Thoracic aorta (tissue), 2 donors: ENCODE measurements at places on chromosomes 5 and 9.

DNA sequence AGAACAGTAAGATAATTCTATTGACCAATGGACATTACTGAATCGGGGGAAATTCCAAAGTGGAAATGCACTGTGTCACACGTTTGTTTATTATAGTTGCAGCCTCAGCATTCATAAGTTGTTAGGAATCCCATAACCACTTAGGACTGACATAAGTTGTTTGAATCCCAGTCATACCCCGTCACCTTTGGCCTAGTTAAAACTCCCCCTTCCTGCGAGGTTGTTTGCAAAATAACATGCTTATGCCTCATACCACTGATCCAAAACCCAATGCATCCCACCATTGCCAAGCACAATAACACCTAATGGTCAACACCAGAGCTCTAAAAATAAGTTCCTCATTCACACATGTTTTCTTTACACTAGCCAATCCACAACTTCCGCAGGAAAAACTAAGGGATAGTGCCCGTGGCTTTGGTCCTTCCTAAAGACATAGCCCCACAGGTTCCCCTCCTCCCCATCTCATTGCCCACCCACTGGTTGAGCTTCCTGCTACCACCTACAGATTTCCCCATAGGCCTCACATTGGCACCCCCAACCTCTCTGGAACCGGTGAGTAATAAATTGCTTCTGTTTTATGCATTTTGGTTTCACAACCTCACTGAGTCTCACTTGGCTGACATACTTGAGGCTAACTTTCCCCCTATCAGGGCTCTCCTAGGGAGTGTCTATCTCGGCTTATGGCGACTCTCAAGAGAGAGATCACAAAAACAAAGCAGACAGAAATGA, 42.3 kb upstream of the MUSK start:
- DNase-seq, result peak; percentile 10

DNA sequence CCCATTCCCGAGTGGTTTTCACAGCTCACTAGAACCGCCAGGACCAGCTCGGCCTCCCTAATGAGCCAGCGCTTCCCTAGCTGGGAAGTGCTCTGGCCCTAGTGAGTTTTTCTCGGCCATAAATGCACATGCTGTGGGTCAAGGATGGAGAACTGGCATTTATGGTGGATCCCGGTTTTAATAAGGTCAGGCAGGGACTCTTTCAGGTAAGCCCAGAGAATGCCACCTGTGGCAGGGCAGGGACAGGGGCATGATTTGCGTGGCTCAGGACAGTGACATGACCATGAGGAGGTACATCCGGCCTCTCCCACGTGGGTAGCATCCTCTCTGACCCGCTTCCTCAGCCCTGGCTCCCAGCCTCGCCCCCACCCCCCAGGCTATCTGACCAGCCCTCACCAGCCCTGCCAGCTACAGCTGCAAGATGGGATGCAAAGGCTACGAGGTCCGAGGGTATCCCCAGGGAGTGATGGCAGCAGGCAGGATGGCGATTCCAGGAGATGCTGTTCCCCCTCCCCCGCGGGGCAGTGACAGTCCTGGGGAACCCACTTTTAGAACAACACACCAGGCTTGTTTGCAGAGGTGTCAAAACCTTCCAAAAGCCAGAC, 60.3 kb upstream of the ADAMTS2 start:
- DNase-seq, result no peak

DNA sequence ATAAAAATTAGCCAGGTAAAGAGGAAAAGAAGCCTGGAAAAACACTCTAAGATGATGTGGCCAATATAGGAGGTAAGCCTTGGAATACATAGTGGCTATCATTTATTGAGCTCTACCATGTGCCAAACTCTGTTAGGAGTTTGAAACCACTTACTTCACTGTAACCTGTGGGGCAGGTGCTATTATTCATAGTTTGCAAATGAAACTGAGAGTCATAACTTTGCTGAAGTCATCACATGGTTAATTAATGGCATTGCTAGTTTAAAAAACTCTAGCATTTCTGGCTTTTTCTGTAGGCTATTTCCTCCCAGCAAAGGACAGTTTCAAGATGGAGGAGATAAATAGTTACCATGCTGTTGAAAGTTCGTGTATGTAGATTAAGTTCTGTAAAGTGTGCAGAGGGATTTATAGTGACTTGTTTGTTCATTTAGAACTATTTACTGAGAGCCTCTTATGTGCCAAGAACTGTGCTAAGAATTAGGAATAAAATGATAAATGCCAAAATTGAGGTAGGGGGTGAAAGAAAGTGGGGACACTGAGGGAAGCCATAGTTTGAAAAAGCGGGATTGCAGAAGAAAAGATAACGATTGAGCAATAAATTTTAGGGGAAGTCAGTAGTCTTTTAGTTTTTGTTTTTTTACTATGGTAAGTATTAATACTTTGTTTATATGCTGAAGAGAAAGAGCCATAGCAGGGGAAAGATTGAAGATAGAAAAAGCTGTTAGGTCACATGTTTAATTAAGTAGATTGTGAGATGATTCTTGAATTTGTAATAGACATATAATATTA, 57.2 kb downstream of the WDR70 start:
- DNase-seq, result no peak

DNA sequence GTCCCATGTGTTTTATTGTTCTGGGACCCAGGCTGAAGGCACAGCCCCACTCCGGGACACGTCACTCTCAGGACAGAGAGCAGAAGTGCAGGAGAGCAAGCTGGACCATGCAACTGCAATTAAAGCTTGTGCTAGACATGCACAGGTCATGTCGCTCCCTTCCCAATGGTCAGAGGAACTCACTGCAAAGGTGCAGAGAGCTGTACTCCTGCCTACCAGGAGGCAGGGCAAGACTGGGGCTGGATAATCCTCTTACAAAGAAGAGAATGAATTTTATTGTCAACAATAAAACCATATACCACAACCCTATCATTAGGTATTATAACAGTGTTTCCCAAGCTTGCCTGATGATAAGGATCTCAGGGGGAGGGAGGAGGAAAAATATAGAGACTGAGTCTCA, 74.0 kb upstream of the NEK6 start:
- DNase-seq, result no peak

DNA sequence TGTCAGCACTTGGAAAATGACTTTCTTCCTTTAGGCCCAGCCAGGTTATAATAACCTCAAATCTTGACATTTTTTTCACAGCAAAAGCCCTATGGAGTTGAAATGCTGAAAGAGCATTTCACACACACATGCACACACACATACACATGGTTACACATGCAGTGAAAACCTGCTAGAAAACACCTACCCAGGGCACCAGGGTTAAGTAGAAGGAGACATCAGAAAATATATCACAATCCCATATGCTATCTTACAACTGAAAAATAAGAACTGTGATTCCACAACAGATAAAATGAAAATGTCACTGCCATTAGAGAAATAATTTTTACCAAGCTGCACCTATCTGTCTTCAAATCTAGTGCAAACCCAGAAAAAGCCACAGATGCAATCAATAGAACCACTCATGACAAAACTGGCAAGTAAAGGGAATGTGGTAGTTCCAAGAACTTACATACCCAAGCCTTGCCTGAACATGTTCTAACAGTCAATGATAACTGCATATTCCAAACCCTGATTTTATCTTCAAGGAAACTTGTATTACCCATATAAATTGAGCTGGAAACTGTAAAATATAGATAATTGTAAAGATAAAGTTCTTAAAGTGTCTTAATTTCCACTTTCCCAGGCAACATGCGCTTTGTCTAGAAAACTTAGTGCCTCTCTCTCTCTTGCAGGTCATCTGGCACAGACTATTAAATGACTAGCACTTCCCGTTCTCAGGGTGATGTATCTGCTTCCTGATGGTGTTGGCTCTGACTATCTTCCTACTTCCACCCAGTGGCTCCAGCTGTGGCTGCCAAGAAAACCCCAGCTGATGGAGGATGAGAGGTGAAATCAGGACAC, 250.2 kb upstream of the PTGER4 start:
- DNase-seq, result no peak

DNA sequence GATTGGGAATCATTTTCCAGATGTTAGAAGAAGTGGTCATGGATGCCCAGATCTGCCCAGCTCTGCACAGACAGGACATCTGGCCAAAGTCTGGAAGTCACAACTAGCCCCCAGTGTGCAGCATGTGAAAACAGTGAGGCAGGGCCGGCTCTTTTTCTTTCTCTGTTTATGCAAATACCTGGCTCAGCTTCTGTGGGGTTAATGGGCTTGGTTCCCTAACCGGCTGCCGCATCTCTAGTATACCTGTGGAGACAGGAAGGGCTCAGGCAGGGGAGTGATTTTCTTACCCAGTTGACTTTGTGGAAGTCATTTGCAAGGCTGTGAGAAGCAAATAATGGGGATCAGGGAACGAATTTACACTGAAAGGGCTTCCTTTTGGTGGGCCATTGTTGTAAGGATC, 254.8 kb upstream of the PANK3 start:
- no peak for DNase-seq

GRCh38 chr5:139849942-139850341, 54.3 kb downstream of the PSD2 start:
- no peak for DNase-seq

DNA sequence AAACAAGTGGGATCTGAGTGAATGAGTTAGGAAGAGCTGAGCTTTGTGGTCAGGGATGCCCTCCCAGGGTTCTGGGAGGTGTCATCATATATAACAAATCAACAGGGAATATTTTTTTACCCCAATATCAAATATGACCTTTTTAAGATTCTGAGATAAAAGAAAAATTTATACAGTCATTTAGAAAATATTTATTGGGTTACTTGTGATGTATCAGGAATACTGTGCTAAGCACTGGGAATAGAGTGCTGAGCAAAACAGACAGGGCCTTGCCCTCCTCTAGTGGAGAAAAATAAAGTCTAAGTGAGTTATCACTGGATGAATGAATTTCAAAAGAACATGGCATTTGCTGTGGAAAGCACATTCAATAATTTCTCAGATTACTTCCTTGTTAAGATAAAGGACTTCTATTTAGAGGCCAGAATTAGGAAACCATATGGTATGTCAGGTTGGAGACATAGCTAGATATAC, 102.9 kb downstream of the BOD1 start:
- no peak for DNase-seq

DNA sequence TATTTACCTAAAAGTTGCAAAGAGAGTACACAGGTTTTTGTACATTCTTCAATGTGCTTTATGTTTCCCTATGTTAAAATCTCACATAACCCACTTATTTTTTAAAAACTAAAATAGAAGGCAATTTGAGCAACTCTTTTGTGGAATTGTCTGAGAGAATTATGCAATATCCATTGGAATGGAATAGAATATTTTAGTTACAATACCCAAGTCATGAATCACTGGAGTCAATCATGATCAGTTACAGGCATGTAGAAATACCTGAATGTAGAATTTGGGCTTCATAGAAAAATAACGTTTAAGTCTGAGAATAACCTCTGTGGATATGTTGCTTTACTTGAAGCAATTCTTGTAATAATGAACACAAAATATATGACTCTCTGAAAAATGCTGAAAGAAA, 143.3 kb downstream of the FGF10 start:
- no peak for DNase-seq

DNA sequence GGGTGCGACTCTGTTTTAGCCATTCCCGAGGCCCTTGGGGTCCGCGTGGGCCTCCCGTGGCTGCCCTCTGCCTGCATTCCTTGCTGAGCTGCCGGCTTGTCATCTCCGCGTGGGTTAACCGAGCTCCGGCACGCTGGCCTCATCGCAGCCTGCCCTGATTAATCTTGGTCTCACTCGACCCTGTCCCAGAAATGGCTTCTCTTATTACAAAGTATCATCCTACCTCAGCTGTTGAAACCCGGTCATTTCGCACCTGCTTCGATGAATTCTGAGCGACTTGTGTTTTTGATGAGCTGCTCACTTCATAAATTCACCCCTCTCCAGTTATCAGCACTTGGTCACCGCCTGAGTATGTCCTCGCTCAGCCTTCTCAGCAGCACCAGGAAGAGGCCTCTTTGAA, 123.5 kb upstream of the EGFLAM start:
- DNase-seq, result no peak

GRCh38 chr5:167294882-167295680, 996.4 kb upstream of the WWC1 start:
- no peak for DNase-seq

DNA sequence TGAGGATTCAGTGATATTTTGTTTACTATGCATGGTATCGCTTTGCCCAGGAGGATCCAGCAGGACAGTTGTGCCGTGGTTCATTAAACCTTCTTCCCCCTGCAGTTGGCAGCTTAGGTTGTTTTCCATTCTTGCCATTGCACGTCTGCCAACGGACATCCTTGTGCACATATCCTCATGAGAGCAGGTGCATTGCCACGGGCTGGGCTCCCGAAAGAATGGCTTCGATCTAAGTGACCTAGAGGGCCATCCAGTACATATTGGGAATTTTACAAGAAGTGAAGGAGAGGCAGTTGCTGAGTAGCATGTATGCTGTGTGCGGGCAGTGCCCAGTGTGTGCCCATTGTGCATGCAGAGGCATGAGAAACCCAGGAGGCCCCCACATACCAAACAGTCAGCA, 22.1 kb downstream of the HRH2 start:
- no peak for DNase-seq

DNA sequence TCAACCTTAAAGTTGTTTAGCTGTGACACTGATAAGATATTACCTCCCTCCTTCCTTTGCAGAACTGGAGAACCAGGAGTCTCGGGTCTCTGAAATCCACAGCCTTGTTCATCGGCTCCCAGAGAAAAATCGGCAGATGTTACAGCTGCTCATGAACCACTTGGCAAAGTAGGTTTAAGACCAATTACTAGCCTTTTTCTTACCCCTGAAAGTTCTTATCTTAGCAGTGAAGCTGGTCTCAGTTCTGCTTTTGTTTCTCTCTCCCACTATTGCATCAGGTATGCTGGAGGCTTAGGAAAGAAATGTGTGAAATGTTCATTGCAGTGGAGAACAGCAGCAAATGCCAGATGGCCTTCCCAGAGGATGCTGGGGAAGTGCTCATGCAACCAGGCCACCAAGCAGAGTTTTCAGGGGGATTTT, 287.4 kb downstream of the ARHGAP26 start:
- DNase-seq, result no peak

- DNase-seq, result no peak
Measured at GRCh38 chr9:33472881-33473615, 676 bp downstream of the NOL6 start.

- DNase-seq, result no peak
Measured at GRCh38 chr5:132060501-132061161, at the start of gene IL3. TSS of gene IL3 (plus strand) at chr5:132060655. CDS start at chr5:132060707, 52 bp downstream.

- DNase-seq, result no peak
Measured at GRCh38 chr5:60820593-60821487, 23.2 kb downstream of the ELOVL7 start.

DNA sequence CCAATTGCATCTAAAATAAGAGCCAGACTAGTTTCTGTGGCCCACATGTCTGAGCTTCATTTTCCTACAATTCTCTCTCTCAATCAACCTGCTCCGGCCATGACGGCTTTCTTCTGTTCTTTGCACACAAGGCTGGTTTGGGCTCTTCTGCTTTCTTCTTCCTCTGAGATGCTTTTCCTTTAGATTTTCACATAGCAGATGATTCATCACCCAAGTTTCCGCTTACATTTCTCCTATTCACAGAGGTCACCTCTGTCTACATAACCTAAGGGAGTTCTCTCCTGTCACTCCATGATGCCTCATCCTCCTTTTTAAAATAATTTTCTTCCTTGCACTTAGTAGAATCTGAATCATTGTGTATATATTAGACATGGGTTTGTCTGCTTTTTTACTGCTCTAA, 334.6 kb upstream of the TUSC1 start:
- DNase-seq, result no peak

GRCh38 chr5:4737868-4738267, 402.3 kb upstream of the ADAMTS16 start:
- no peak for DNase-seq
